ENCODE measurements at places on chromosomes 5 and 9. TPM values are rescaled to one million over a fixed set of nuclear protein-coding genes. Genes with fewer than 3 reads are reported as not detected.

SLC6A18 gene
- polyA plus RNA-seq, result not detected

DPYSL3 gene
- polyA plus RNA-seq, result 5.8 TPM

AMBP gene
- polyA plus RNA-seq, result not detected

ANKRD34B gene
- polyA plus RNA-seq, result not detected

GDNF gene
- polyA plus RNA-seq, result 3.3 TPM

DNA sequence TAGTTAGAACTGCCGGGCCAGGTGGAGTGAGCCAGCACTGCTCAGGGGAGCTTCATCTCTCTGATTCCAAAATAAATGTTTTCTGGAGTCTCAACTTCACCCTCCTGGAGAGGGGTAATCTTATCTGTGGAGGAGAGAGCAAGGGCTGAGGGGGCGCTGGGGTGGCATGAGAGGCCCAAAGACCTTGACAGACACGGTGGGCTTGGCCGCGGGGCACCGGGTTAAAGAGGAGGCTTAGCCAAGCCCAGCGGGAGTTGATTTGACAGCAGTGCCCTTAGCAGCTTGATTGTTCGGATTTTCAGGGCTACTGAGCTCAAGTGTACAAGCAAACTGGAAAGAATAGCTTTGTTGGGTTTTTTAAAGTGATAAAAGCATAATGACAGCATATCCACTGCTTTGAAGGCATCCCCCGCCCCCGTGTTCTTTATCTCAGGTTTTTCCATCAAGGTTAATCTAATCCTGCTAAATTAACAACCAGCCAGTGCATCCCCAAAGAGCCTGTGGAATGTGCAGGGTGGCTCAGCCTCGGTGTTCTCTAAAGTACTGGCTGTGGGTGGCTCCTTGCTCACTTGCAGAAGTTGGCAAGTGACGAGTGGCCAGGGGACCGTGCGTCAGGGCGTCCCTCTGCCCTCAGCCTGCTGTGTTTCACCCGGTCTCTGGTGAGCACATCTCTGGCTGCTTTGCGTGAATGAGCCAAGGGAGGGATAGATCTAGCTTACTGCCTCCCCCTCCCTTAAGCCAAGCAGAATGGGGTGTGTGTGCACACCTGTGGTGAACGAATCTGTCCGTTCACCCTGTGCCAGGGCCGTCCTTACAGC is 5.5 kb downstream of the QRFP start:
- DNase-seq, result no peak

DNA sequence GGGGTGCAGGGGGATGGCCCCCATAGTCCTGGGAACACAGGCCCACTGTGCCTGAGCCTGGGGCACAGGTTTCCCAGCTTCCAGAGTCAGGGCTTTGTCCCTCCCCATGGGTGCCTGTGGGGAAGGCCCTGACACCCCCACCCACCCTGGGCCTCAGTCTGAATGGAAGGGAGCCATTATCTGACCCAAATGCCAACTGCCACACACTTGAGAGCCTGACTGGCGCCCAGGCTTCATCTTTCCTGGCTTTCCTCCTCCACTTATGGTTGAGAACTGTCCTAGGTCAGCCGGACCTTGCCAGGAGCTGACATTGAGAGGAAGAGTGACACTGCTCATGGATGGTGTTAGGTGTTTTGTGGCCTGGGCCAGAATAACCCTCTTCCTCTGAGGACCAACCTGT is 24.0 kb downstream of the SH3PXD2B start:
- DNase-seq, result no peak

DNA sequence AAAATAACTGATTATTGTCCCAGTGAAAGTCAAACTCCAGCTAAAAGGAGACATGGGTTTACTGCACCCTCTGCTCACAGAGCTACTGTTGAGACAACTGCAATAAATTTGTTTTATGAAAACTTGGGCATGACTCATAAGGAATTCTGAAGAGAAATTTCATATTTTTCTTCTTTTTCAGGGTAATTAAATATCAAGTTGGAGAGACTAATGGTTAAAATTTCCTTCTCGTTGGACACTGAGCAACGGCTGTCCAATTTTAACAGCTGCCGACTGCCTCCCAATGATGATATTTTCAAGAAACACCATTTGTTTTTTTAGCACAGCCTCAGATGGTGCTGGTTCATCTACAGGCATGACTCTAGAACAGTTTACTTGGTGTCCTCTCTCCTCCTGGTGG is 259.2 kb upstream of the RGMB start:
- DNase-seq, result no peak

GRCh38 chr5:181235323-181235688 is 8.4 kb downstream of the RACK1 start:
- no peak for DNase-seq

DNA sequence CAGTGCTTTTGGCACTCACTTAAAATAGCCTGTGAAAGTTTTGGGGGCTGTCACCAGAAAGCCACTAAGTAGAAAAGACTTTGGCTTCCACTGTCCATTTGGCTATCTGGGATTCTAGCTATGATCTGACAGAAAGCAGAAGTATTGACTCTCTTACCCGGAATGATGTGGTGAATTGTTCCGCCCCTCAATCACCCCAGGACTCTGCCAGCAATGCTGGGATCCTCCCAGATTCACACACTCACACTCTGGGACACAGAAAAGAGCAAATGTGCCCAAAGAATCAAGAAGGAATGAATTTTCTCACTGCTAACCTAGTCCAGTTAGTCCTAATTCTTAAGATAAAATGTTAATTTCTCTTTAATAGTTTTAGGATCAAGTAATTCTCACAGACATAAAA is 576.9 kb downstream of the BNC2 start:
- no peak for DNase-seq

GRCh38 chr5:139742173-139742903 is 53.3 kb upstream of the PSD2 start:
- no peak for DNase-seq

GRCh38 chr9:108830272-108830671 is 25.5 kb downstream of the ACTL7B start:
- DNase-seq, result no peak

Data from keratinocyte (primary cell).